ENCODE measurements at places on chromosomes 6 and 20.
A peak's percentile ranks its signal among the peaks of the same experiment; 100 is the strongest.

- no peak for DNase-seq
These were observed 5.3 kb downstream of the LINC00237 start for GRCh38 chr20:21100578-21101452.

DNA sequence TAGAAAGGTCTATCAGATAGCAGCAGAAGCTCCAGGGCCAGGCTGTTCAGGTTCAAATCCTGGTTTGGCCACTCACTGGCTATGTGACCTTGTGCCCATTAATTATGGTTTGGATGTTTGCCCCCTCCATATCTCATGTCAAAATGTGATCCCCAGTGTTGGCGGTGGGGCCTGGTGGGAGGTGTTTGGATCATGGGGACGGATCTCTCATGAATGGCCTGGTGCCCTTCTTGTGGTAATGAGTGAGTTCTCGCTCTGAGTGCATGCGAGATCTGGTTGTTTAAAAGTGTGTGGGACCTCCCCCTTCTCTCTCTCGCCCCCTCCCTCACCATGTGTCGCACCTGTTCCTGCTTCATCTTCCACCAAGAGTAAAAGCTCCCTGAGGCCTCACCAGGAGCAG lies 240.9 kb downstream of the LRFN2 start:
- no peak for DNase-seq

GRCh38 chr6:128479048-128479666 lies 41.2 kb downstream of the PTPRK start:
- no peak for DNase-seq

DNA sequence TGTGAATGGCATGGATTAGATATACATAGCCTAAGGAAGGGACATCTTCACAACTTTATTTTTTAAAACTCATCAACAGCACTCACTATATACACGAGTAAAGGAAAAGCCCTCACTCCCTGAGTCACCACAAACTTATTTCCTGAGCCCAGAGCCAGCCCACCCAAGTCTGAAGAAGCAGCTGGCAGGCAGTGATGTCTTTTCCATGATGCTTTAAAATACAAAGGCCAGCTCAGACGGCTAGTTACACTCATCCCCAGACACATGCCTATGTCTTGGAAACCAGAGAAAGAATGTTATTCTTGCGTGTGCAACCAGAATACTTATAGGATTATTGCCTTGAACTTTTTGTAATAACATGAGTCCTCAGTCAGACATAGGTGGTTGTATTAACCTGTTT lies 114.4 kb downstream of the ADGRG6 start:
- DNase-seq = no peak

- no peak for DNase-seq
These were observed 92.9 kb downstream of the MAP3K5 start for GRCh38 chr6:136699358-136699757.

- no peak for DNase-seq
These were observed 51.2 kb downstream of the ORC3 start for GRCh38 chr6:87641065-87641692.

- DNase-seq = peak; percentile 57
These were observed 212.8 kb upstream of the PROKR2 start for GRCh38 chr20:5529331-5530148.

GRCh38 chr6:112087916-112088315 lies 525 bp downstream of the FAM229B start:
- DNase-seq = no peak

GRCh38 chr20:37205130-37205529 lies 25.8 kb upstream of the MROH8 start:
- DNase-seq = no peak

DNA sequence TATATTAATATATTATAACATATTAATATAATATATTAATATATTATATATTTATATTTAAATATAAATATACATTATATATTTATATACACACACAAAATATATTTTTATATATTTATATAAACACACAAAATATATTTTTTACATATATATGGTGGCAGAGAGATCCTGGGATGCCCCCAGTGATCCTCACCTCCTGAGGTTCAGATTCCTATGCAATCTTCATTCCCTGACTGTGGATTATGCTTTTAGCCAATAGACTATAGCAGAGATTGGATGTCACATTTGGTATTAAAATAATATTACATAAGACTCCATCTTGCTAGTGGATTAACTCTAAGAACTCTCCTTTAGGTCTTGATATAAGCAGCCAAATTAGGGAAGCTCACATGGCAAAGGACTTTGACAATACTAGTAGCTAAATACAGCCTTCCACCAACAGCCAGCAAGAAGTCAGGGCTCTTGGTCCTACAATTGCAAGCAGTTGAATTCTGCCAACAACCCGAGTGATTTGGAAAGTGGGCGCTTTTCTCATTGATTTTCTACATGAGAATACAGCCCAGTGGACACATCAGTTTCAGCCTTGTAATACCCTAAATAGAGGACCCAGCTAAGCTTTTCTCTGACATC lies 681.0 kb downstream of the C6orf118 start:
- no peak for DNase-seq

GRCh38 chr20:46809706-46810360 lies 84.8 kb upstream of the EYA2 start:
- no peak for DNase-seq

DNA sequence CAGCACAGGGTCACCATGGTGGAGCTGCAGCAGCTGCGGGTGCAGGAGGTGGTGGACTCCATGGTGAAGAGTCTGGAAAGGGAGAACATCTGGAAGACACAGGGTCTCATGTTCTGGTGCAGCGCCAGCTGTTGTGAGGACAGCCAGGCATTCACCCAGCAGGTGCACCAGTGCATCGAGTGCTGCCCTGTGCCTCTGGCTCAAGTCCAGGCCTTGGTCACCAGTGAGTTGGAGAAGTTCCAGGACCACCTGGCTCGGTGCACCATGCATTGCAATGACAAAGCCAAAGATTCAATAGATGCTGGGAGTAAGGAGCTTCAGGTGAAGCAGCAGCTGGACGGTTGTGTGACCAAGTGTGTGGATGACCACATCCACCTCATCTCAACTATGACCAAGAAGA lies 22.9 kb upstream of the RIPK1 start:
- no peak for DNase-seq

DNA sequence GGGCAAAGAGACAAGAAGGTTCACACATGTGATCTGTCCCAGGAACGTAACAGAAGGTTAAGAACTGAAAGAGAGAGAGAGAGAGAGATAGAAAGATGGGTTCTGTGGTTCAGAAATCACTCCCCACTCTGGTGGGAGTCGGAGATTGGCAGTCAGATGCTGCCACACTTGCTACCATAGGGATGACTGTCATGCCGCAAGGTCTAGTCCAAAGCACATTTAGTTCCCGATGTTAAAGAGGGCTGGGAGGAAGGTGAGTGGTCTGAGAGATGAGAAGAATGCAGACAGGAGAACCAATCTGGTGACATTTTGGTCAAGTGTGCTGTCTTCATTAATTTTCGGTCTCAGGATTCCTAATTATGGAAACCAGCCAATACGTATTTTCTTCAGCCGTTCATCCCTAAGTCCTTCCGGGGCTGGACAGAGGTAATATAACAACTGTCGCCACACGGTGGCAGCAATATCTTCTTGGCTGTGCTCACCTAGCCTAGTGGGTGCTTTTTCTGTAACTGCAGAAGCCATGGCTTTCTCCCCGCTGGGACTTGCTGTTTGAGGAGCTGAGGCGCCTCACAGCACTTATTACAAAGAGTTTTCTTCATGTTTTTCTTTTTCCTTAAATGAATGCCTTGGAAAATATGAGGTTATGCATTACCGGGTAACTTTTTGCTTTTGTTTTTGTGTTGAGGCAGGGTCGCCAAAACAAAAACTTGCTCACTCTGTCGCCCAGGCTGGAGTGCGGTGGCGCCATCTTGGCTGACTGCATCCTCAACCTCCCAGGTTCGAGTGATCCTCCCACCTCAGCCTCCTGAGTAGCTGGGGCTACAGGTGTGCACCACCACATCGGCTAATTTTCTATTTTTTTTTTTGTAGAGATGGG lies 46.0 kb downstream of the SLC35D3 start:
- DNase-seq = peak; percentile 10

DNA sequence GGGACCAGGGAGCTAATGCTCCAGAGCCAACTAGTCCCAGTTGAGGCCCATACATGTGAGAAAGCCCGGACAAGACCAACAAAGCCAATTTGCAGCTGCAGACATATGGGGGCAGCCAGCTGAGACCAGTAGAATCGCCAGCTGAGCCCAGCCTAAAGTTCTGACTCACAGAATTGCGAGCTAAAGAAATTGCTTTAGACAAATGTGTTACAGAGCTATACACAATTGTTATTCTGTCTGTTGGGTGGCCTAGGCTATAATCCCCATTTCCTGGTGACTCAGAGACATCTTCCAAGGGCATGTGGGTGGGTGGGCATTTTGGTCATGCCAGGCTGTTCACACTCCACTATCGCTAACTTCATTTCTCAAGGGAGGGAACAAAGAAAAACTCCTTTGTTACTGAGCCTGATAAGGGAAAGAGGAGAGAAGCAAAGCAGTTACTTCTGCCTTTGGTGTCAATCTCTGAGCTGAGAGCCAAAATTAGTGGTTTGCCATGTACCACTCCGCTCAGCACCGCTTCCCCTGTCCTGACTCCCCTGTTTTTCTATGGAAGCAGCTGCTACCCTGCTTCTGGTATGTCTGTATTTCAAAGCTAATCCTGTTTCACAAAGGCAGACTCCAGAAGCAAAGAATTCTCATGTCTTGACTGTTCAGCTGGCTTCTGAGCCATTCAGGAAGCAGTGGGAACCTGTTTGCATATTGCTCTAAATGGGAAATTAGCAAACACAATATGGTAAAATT lies 26.1 kb downstream of the SCP2D1 start:
- no peak for DNase-seq

GRCh38 chr6:11764250-11764604 lies 14.4 kb downstream of the ADTRP start:
- DNase-seq = no peak

DNA sequence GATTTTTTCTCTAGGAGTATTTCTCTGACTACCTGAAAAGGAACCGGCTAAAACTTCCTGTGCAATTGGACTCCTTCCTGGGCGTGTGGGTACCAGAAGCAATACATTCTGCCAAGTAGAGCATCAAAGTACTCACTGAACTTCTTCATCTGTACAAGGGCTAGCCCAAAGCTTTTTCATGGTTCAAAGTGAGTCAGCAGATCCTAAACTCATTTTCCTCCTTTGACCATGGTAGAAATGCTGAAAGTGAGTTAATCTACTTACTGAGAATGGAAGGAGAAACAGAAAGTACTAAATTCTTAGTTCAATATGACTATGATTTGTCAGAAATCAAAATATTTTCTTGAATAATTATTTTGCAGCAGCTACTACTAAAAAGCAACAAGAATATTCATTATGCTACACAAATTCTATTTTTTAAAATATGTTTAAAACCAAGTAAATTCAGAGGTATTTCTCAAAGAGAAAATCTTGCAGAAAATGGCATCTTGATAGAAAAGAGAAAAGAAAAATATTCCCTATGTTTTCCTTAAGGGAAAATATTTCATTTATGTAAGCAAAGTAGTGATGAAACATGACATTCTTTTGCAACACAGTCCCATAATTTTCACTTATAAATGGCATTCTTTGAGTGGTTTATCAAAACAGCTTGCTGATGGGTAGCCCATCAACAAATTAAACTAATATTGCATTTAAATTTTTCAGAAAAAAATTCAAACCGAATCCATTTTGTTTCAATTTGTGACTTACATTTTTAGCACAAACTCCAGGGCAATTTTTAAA lies 3.7 kb upstream of the BEND6 start:
- no peak for DNase-seq

DNA sequence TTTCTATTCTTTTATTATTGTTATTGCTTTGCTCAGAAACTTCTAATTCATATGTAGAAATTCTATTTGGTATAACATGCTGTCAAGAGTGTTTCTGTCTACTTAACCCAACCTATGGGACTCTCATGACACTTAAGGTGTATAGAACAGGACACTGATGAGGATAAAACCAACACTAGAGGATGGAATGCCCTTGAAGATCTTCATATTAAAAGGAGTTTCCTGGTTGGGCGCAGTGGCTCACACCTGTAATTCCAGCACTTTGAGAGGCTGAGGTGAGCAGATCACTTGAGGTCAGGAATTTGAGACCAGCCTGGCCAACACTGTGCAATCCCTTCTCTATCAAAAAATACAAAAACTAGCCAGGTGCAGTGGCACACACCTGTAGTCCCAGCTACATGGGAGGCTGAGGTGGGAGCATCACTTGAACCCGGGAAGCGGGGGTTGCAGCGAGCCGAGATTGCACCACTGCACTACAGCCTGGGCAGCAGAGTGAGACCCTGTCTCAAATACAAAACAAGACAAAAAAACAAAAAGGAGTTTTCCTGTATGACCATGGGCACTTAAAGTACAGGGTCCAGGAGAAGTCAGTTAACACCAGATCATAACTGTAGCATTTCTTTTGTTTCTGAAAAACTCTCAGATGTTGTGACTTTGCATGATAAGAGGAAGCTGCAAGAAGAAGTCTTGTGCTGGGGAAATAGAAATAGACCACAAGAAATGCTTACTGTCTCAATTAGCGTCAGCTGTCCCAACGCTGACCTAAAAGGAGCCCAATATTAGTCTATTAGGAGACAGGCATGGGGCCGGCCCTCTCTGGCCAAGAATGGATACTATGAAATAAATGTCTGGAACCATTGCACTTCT lies 38.9 kb upstream of the CD2AP start:
- DNase-seq = no peak

- no peak for DNase-seq
These were observed 133.5 kb downstream of the SCML4 start for GRCh38 chr6:107690643-107691061.

DNA sequence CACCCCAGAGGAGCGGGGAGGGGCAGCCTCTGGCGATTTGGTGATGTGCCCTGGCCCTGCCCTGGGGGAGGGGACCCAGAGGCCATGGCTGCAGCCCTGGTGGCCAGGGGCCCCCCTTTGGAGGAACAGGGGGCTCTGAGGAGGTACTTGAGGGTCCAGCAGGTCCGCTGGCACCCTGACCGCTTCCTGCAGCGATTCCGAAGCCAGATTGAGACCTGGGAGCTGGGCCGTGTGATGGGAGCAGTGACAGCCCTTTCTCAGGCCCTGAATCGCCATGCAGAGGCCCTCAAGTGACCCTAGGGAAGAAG lies 10.9 kb downstream of the NFKBIL1 start:
- no peak for DNase-seq

- no peak for DNase-seq
These were observed 125.6 kb downstream of the CARMIL1 start for GRCh38 chr6:25404693-25405169.

- DNase-seq = no peak
These were observed 232.3 kb upstream of the FKBP1C start for GRCh38 chr6:62978920-62979319.

- no peak for DNase-seq
These were observed 341.6 kb downstream of the PRKN start for GRCh38 chr6:162385980-162386379.

DNA sequence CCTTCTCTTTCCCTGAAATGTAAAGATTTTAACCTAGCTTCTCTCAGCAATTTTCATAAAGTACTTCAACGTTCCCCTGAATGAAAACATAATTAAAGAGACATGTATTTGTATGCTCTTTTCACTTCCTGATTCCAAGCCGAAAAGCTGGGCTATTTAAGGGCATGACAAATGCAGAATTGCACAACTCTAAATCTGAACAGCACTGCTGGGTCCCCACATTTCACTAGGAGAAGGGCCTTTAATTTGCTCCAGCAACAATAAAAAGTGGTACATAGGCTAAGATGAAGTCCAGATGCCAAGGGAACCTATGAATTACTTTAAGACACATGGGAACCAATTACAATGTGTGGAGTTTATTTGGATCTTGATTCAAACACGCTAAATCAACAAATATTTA lies 42.0 kb downstream of the IRAK1BP1 start:
- no peak for DNase-seq

Data from stimulated activated CD8-positive, alpha-beta memory T cell treated with anti-CD3 and anti-CD28 coated beads, Interleukin-4, amount 100 ng/mL, for 4 hours (primary cell).